ENCODE measurements at places on chromosomes 2 and 18.

- no peak for DNase-seq
Observed at GRCh38 chr2:28047681-28048080, 157.2 kb downstream of the BABAM2 start.

DNA sequence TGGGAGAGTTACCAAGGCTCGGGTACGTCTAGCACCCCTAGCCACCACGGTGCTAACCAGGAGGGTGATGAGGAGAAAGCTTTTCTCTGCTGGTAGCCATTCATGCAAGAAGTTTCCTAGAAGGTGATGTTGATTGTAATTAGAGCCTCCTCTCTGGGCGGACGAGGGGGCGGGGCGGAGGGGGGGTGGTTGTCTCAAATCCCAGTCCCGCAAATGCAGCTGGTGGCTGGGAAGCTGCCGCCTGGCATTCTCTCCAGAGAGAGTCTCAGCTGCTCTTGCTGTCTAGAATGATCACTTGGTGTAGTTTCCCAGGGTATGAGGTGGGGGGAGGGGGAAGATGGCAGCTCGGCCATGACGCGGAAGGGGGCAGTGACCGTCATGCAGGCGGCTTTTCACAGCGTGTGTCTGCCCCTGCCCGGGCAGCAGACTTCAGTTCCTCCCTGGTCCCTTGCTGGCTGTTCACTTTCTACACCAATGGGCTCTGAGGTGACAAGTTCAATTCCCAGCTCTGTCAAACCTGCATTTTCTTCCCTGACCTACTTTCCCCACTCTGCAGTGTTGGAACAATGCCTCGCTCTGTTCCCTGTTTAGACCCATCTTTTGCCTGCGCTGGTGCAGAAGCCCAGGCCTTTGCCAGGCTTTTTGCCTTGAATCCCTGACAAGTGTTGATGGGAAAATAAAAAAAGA lies 61.5 kb upstream of the KLF7 start:
- no peak for DNase-seq

GRCh38 chr2:234690569-234691213 lies 193.8 kb upstream of the ARL4C start:
- DNase-seq = no peak

DNA sequence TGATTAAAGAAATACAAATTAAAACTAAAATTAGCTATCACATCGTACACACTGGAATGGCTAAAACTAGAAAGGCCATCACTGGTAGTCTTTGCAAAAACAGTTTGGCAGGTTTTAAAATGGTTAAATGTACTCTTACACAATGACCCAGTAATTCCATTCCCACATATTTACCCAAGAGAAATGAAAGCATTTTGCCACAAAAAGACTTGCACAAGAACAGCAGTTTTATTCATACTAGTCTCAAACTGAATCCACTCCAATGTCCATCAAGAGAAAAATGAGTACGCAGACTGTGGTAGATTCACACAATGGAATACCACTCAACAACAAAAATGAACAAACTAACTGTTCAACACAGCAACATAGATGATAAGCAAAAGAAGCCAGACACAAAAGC lies 29.1 kb downstream of the SP140L start:
- no peak for DNase-seq

DNA sequence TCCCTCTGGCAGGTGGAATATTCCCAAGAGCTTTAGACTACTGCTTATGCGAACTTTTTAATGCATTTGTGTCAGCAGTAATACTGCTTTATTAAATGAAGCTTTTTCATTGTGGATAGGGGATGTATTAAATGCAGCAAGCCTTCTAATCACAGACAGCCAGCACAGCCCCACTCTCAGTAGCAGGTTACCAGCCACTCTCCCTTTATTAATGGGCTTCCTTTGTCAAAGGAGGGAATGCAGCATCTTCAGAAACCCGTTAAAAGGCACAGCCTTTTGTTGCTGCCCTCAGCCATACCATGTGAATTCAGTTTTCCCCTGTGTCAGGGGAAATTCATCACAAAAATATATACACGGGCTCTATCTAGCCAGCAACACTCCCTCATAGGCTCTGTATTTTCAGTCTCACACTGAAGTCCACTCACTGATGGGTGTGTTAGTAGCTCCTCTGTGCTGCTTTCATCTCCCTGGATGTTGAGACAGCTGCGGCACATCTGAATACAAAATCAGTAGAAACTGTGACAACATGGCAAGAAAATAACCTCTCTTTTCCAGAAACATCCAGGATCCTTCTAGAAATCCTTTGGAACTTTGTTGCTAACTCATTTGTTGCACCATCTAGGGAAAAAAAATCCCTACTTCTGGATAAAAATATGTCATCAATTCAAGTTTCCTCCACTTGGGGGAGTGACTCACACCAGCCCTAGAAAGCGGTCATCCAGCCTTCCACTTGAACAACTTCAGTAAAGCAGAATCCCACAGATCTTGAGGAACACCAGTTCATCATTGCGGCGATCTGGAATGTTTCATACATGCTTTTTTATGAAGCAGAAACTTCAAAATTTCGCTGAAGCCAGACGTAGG lies 48.4 kb downstream of the LRRTM1 start:
- no peak for DNase-seq

Measured in stimulated activated CD4-positive, alpha-beta T cell treated with anti-CD3 and anti-CD28 coated beads, Interleukin-2, amount 100 ng/mL, for 24 hours (primary cell).